Stimulated activated effector memory CD8-positive, alpha-beta T cell treated with anti-CD3 and anti-CD28 coated beads, Interleukin-12 subunit alpha, Interleukin-12 subunit beta, amount 100 ng/mL, for 72 hours (primary cell): ENCODE measurements at places on chromosomes 11 and 22.

- no peak for DNase-seq
Observed at GRCh38 chr11:34084637-34085036, 20.8 kb upstream of the NAT10 start.

GRCh38 chr11:113574586-113574985 is 99.4 kb upstream of the DRD2 start:
- no peak for DNase-seq

DNA sequence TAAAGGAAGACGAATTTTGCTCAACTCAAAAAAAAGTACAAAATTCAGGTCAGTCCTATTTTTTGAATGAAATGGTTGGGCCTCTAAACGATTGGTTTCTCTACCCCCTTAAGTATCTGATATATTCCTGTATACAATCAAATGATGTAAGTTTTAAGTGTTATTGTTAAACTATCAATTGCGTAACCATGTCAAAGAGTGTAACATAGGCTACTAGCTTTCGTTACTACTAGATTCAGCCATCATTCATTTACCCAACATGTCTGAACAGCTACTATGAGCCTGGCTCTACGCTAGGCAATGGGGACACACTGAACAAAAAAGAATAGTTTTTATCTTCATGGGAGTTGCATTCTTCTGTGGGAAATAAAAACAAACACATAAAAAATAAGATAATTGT is 3.3 kb downstream of the RAB6A start:
- no peak for DNase-seq

GRCh38 chr11:121894581-121894980 is 221.4 kb downstream of the BLID start:
- DNase-seq = no peak

- DNase-seq = no peak
Observed at GRCh38 chr11:64580412-64580811, 10.6 kb upstream of the SLC22A12 start.

DNA sequence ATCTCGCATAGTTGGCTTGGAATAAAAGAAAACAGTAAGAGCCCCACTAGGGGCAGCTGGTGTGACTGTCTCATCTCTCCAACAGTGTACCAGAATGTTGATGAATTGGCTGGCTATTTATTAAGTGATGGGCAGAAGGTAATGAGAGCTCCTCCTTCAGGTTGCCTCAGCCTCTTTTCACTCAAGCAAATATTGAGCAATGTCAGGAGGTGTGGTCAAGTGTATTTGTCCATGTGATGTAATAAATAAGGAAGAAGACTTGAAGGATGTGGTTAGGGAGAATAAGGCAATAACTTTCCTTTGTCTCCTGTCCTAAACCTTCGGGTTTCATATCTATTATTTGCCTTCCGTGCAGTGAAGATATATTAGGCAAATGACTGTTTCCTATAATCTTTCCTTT is at the start of gene TCN1:
Gene TCN1, minus strand, starts transcription at position 91 of the 400 bp plus-strand sequence. Its CDS starts 17 bp downstream, at position 74.
- DNase-seq = no peak

DNA sequence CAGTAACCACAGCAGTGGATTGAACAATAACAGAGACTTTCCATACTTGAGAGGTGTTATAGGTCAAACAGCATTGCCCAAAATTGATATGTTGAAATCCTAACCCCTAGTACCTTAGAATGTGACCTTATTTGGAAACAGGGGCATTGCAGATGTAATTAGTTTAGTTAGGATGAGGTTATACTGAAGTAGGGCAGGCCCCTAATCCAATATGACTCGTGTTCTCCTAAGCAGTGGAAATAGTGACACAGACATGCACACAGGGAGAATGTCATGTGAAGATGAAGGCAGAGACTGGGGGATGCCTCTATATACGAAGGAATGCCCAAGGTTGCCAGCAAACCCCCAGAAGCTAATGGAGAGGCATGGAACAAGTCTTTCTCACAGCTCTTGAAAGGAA is 270.5 kb downstream of the TENM4 start:
- no peak for DNase-seq

DNA sequence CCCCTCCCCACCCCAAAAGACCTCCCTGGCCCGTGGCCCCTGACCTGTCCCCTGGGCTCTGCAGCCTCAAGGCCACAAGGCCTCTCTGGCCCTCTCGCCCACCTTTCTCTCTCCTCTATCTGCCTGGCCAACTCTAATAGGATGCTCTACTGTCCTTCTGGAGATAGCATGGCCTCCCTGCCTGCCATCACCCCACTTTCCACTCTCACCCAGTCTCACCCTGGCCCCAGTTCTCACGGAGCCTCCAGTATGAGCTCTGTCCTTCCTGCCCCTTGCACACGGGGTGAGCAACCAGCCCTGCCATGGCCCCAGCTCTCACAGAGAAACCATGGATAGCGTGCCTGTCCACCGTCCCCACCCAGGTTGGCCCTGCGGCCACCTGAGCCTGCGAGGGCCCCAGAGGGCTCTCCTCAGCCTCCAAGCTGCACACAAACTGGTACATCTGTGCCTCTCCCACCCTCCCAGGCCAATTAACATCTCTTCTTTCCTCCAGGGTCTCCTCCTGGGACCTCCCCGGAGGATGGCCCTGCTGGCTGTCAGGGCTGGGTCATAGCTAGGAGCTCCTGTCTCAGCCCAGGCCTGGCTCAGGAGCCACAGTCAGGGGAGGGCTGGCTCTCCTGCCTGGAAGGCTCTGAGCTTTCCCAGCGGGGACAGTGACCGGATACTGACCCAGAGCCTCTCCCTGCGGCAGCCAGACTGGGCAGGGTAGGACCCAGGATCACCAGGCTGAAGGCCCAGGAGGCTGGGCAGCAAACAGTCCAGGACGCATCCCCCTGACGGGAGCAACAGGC is 22.3 kb downstream of the RTN4R start:
- no peak for DNase-seq

DNA sequence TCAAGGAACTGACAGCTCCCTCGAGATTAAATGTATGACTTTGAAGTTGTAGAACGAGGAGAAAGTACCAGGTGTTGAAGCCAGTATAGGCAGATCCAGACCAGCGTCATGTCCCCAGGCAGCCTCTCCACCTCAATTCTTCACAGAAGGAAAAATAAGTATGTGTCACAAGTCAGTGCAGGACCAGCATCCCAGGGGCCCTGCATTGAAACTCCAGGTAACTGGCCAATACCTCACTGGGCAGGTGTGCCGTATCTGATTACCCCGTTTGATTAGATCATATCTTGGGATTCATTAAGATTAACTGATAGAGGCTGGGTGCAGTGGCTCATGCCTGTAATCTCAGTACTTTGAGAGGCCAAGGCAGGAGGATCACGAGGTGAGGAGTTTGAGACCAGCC is 466.7 kb upstream of the B3GAT1 start:
- peak; percentile 23 for DNase-seq

DNA sequence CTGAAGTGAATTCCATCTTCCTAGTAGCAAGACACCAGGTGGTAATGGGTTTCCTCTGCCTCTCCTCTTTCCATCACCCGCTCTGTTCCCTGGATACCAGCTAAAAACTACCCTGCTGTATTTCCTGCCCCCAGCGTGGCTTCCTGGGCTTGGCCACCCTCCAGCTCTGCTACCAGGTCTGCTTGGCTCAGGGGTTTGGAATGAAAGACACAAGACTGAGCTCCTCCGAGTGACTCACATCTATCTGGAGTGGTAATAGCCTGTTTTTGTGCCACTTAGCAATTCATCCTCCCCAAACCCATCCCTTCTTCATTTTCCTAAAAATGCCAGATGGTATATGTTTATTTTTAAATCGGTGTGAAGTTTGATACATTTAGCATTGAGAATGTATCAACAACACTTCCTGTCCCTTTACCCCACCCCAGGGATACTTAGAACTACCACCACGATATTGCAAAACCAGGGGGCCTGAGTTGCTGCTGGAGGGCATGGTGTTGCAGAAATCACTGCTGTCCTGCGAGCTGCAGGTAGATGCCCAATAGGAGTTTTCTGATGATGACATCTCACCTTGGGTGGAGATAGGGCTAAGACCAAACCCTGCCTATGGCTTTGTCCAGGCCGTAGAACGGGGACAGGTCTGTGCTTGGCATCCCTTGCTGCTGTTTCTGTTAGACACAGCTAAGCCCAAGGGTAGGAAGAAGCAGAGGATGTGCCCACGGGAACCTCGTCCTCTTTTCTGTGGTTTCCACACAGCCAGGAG is 7.5 kb upstream of the MICAL3 start:
- no peak for DNase-seq

DNA sequence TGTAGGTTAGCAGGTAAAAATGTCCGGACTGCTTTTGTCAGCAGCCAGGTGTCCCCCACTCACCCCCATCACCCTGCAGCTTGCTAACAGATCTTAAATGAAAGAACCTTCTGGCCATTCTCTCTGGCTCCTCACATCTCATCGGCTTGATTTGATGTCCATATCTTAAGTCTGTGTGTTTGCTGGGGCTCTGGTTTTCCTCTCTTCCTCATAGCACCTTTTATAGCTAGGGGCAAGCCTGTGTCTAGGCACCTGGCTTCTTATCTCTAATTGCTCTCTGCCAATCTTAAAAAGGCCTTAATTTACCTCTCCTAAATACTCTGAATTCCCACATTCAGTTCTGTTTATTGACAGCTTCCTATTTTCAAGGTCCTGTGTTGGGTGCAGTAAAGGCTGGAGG is 72.0 kb downstream of the ARHGAP42 start:
- no peak for DNase-seq

- no peak for DNase-seq
Observed at GRCh38 chr11:61912530-61912898, 4.9 kb downstream of the RAB3IL1 start.

- DNase-seq = no peak
Observed at GRCh38 chr11:504053-504993, 2.7 kb downstream of the RNH1 start.

GRCh38 chr11:117908959-117909610 is 20.1 kb downstream of the TMPRSS13 start:
- no peak for DNase-seq

DNA sequence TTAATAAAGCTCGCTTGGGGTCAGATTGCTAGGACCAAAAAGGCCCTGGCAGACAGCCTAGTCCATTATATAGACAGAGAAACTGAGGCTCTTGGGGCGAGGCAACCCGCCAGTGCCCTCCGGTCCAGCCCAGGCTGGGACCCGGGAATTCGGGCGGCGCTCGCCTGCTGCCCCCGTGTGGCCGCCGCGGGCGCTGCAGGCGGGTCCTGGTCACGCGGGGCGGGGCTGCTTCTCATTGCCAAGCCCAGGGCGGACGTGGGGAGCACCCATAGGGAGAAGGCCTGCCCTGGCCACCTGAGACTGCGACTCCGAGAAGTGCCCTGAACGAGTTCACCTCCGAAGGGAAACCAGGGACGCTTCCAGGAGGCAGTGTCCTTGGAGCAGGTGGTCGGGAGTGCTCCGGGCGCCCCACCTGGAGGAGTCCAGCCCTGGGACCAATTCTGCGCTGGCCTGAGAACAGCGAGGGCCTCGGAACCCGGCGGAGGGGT is 36.0 kb upstream of the CSNK1E start:
- peak; percentile 86 for DNase-seq

DNA sequence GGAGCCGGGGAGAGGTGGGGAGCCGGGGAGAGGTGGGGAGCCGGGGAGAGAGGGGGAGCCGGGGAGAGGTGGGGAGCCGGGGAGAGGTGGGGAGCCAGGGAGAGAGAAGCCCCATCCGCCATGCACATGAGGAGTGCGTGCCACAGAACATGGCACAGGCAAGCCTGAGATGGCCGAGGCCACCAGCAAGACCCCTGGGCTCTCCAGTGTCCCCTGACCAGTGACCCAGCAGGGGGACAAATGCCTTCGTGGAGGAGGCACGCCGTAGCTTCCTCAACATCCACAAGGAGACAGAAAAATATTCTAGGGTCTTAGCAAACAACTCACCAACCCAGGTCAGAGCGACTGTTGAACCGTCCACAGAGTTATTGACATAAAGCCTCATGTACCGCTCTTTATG is 618.8 kb downstream of the TBC1D22A start:
- no peak for DNase-seq

- no peak for DNase-seq
Observed at GRCh38 chr11:95937358-95937757, 13.5 kb upstream of the MTMR2 start.

- DNase-seq = no peak
Observed at GRCh38 chr11:14423633-14424032, 64.7 kb upstream of the RRAS2 start.

DNA sequence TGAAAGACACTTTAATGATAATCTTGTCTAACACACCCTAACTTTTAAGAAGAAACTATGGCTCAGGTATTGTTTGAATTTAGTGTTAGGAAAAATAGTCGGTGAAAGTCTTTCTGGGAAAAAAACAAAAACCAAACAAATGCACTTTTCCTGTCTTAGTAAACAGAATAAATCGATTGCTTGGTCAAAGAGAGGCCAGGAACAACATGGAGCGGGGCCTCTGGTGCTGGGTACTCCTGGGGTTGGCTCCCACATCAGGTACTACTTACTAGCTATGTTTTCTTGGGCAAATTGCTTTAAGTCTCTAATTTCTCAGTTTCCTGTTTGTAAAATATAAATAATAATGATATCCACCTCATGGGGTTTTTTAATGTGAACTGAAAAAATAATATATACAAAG is 46.8 kb downstream of the NAV2 start:
- DNase-seq = no peak

DNA sequence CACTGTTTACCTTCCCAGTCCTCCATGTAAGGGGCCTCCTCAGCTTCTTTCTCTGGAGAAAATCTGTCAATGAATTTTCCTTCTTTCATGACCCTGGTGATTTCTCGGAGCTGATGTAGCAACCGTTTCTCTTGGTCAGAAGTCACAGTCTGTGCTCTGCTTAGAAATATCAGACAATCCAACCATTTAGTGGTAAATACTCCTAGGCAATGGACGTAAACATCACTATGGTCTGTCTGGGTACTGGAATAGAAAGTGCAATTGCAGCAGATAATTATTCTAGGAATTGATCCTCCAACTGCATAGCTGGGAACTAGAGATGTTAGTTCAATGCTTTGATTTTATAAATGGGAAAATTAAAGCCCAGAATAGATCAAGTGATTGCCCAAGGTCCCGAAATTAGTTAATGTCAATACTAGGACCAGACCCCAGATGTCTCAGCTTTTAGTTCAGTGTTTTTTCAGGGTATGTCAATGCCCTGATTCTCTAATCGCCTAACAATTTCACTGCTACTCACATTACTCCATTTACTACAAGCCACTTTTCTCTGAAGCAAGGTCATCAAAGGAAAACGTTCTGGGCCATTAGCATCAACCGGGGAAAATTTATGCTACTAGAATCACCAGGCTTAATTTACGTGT is 42.1 kb downstream of the RIC3 start:
- DNase-seq = no peak

DNA sequence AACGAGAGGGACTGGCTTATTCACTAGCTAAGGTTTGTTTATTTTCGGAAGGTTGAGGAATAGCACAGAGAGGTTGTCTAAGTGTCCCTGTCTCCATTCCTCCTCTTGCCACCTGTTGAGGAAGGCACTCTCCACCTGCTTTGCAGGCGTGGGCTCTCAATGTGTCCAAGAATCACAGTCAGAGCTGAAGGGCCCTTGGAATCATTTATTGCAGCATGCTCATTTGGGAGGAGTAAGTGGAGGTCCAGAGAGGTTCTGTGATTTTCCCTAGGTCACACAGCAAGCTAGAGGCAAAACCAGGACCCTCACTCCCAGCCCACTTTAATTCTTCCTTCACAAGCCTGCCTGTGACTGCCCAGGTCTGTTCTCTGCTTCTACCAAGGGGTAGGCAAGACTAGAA is 21.3 kb downstream of the ZBTB16 start:
- DNase-seq = no peak

- DNase-seq = no peak
Observed at GRCh38 chr11:63530021-63530420, 6.6 kb upstream of the PLAAT4 start.
